Stimulated activated CD8-positive, alpha-beta memory T cell treated with anti-CD3 and anti-CD28 coated beads, Interleukin-7, amount 100 ng/mL, for 1 hour (primary cell): ENCODE measurements at places on chromosomes 3 and 15.

DNA sequence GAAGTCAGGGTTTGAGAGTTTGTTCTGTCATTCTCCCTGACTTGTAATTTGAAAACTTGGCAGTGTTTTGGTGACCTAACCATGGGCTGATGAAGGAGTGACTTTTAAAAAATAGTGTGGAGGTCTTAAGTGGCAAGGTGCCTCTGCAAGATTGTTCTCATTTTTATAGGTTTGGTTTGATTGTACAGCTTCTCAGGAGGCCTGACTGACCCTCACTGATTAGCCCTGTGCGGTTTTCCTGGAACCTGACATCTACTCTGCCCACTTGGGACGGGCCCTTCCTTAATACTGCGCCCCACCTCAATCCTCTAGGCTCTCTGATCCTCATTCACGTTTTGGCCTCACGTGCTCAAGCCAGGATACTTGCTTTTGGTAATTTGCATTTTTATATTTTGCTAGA lies 2.8 kb downstream of the UBE2E1 start:
- no peak for DNase-seq

DNA sequence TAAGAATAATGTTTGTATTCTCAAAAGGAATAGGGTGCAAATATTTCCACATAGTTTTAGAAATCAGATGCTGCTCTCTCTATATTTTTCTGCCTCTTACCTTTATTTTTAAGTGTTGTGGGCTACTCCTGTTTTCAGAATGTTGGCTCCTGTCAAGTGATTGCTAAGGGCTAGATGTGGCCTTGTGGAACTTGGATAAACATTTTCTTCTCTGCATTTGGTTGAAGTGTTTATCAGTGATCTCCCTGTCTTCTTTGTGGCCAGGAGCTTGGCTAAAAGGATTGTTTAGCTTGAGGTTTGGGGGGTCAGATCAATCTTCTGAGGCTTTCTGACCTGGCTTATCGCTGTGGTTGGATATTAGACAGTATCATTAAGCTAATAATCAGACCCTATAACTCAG lies 112.6 kb downstream of the TCF12 start:
- DNase-seq, result no peak

DNA sequence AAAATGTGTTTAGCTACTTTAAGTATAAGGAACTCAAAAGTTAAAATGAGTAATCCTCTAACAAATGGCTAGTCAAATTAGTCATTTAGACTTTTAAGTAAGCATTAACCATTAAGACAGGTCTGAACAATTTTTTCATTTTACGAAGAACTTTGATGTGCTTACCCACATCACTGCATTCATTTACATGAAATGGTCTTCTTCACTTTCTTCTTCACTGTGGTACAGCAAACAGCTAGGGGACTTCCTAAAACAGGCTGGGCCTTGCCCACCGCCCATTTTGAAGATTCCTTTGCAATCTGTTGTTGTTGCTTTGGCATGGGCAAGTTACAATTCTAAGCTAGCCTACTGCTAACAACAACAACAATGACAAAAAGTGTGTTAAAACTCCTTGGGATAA lies 67.4 kb downstream of the CBLB start:
- DNase-seq, result no peak

DNA sequence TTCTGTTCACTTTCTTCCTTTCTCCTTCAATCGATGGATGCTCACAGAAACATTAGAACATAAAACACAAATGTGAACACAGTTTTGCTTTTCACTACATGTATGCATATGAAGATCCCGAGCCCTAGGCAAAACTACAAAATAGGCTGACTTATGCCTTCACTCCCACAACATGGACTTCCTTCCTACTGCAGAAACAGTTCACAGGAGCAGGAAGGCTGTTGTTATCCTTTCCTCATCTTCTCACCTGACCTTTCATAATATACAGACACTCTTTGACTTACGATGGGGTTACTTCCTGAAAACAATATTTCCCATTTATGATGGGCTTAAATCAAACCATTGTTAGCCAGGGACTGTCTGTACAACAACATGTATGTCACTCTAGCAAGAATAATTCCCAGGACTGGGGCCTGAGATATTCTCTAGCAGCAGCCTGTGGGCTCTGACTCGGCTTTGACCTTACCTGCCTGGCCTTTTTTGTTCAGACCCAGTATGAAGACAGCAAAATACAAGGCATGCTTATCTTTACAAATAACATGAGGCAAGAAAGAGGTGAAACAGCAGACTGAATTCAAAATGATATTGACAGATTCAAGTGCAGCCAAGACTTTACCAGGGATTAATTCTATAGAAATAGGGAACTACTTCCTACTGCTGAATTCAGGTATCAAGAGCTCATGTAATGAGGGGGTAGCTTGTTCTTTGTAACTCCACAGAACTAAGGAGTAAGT lies 51.8 kb upstream of the PLXND1 start:
- no peak for DNase-seq

DNA sequence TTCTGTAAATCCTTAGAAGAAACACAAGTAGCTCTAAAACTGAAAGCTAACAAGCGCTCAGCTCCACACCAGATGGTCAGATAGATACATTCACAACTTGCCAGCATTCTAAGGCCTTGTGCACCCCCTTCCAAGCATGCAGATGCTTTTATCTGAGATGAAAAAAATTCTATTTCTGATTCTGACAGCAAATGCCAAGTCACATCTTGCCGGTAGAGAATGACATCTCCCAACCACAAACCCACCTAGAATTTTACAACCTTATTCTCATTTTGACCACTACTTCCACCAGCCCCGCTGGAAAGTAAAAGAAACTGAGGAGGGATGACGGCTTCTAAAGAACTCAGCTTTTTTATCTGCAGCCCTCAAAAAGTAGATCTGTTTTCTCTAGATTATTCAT lies 57.7 kb downstream of the SUMF1 start:
- DNase-seq, result no peak

DNA sequence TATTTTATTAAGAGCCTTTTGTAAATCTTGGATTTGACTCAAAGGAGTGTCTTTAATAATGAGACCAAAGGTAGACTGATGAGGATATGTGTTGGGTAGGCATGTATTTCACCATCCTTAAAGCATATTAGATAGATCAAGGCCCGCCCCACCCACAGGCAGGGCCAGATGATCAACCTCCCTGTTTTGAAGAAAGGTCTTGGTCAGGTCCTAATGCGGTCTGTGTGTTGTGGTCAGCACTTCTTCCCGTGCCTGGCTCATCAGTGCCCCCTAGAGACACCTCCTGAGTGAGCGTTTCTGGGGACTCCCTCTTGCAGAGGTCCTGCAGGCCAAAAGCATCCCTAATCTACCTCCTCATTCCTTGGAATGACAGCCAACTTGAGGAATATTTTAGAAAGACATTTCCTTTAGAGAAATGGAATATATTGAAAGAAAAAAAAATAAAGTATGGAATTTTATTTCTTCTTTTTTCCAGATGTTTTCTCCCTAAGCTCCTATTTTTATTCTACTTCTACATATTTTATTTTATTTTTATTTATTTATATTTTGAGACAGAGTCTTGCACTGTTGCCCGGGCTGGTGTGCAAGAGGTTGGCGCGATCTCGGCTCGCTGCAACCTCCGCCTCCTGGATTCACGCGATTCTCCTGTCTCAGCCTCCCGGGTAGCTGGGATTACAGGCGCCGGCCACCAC lies 6.0 kb downstream of the TM4SF4 start:
- no peak for DNase-seq

GRCh38 chr3:52436500-52437149 lies 8.3 kb downstream of the SEMA3G start:
- no peak for DNase-seq

DNA sequence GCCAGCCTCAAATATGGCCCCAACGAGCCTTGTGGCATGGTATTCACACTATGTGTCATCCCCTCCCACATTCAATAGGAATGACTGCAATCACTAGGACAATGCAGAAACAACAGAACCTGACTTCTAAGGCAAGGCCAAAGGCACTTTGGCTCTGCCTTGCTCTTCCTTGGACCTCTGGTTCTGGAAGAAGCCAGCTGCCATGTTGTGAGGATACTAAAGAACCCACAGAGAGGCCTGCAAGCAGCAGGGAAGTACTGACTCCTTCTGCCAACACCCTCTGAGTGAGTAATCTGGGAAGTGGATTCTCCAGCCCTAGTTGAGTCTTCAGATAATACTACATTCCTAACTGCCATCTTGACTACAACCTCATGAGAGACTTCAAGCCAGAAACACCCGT lies 64.7 kb downstream of the ADAMTS9 start:
- DNase-seq, result no peak

DNA sequence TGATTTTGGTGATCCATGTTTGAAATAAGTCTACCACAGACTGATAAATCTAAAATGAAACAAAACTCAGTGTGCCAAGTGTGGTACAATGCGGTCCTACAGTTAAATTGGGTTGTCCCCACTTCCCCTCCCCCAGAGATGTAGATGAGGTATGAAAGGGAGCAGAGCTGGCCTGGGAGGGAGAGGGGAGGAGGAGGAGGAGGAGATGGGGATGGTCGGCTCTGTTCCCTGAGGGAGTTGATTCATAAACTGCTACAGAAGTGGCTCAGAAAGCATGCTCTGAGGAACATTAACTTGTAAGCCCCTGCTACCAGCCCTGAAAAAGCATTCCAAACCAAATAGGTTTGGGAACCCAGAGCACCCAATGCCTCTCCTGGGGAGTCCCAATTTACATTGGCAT lies 28.0 kb upstream of the CHRNB4 start:
- DNase-seq, result no peak

GRCh38 chr3:117404730-117405129 lies 695.2 kb downstream of the TUSC7 start:
- DNase-seq, result no peak

DNA sequence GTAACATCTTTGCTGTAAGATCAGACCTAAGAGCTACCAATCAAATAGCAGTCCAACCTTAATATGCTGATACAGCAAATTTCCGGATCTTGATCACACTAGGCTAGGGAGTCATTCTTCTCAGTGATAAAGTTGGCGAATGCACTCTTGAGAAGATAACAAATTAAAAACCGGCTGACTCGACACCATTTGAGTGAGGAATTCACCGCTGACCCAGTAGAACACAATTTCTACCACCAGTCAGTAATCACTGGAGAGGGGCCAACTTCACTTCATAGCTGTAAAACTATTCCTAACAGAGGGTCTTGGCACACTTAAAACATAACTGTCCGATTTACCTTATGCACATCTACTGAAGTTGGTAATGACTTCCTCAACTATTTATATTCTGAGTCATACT lies 47.2 kb downstream of the MEIS2 start:
- DNase-seq, result no peak

DNA sequence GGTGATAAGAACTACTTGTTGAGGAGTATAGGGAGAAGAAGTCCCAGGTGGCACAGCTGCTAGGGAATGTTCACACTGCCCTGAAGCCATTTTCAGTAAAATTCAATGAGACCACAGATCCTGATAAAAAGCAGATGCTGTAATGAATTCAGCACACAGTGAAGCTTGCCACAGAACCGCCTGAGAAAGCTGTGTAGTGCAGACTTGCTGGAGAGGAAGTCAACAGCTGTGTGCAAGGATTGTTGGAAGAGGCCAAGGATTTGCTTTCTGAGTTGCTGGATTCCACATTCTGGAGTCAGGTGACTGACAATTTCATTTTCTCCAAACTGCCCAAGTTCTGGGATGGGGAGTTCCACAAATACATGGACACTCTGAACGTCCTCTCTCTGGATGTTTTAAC lies 70.9 kb downstream of the ANP32A start:
- DNase-seq, result no peak

DNA sequence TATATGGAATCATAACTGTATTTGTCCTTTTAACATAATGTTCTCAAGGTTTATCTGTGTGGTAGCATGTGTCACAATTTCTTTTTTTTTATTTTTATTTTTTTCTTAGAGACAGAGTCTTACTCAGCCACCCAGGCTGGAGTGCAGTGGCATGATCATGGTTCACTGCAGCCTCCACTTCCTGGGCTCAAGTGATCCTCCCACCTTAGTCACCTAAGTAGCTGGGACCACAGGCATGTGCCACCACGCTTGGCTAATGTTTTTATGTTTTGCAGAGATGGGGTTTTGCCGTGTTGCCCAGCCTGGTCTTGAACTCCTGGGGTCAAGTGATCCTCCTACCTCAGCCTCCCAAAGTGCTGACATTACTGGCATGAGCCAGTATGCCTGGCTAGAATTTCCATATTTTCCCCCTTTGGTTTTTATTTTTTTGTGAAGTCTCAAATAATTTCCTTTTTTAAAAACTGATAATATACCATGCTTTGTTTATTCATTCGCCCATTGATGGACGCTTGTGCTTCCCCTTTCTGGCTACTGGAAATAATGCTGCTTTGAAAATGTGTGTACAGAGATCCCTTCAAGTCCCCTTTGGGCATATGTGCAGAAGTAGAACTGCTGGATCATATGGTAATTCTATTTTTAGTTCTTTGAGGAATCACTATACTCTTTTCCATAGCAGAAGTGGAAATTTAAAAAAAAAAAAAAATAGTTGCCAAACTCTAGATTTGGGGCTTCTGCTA lies 28.4 kb downstream of the TMEM40 start:
- DNase-seq, result no peak

- no peak for DNase-seq
Observed at GRCh38 chr3:39191773-39192172, 622 bp downstream of the XIRP1 start.

- DNase-seq, result no peak
Observed at GRCh38 chr3:12963922-12964701, 109.1 kb downstream of the IQSEC1 start.

DNA sequence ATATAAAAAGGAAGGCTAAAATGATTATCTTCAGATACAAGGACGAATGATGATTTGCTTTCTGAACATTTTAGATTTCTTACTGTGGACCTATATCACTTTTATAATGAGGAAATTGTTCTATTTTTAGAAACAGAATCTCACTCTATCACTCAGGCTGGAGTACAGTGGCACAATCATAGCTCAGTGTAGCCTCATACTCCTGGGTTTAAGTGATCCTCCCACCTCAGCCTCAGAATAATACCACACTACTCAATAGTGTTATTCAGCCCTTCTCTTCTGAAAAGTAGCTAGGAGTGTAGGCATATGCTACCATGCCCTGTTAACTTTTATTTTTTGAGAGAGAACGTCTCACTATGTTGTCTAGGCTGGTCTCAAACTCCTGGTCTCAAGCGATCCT lies 15.8 kb downstream of the DNAJC13 start:
- no peak for DNase-seq

- no peak for DNase-seq
Observed at GRCh38 chr3:168422843-168423242, 327.1 kb upstream of the GOLIM4 start.

- no peak for DNase-seq
Observed at GRCh38 chr3:2915826-2916225, 194.3 kb downstream of the IL5RA start.
